ENCODE measurements at places on chromosomes 5 and 9. TPM values are rescaled to one million over a fixed set of nuclear protein-coding genes. Genes with fewer than 3 reads are reported as not detected.

DNA sequence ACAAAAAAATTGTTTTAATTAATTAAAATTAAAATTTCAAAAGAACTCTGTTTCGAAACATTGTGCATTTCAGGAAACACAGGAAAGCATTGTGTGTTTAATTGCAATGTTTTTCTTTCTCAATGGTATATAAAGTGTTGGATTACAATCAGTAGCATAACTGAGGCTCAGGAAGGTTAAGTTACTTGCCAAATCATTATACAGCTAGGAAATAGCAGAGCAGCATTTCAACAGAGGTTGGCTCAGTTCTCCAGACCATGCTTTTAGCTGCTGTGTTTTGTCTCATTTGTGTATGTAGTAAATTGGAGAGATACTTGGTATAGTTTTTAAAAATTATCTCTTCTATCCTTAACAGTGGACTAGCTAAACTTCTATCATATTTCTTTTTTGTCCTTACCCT, 30.0 kb upstream of the CAMLG start:
- no peak for DNase-seq

ANP32B gene
- 22.1 TPM for total RNA-seq

DNA sequence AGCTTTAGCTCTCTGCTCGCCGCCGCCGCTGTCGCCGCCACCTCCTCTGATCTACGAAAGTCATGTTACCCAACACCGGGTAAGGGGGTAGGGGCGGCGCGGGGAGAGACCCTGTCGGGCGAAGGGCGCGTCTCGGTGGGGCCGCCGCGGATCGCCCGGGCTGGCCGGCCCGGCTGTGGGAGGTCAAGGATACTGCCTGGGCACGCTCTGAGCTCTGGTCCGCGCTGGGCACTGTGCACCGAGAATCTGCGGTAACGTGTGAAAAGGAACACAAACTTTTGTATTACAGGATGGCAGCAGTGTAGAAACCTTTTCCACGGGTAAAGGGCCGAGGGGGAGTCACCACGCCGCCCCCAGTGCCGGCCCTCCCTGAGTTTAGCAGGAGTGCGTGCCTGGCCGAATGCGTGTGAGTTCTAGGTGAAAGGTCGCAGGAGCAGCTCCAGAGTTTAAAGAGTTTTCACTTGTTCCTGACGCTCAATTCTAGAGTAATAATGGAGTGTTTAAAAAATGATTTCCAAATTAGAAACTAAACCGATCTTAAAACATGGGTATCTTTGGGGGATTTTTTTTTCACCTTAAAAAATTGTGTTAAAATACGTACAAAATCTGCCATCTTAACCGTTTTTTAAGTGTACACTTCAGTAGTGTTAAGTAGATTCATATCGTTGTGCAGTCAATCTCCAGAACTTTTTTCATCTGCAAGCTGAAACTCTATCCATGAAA, at the start of gene HSDL2:
Gene HSDL2 (plus strand): TSS at position 7 of the 723 bp plus-strand sequence. CDS start 56 bp downstream, at position 63.
- DNase-seq: no peak

FBLL1 gene
- 0.18 TPM for total RNA-seq

- no peak for DNase-seq
Measured at GRCh38 chr9:93920131-93920800, 34.9 kb downstream of the BARX1 start.

- no peak for DNase-seq
Measured at GRCh38 chr5:141611289-141611688, 7.5 kb downstream of the DIAPH1 start.

- no peak for DNase-seq
Measured at GRCh38 chr5:165003283-165003682, 1497.9 kb downstream of the MAT2B start.

GRCh38 chr9:127140181-127140580, 17.7 kb upstream of the ANGPTL2 start:
- no peak for DNase-seq

DNA sequence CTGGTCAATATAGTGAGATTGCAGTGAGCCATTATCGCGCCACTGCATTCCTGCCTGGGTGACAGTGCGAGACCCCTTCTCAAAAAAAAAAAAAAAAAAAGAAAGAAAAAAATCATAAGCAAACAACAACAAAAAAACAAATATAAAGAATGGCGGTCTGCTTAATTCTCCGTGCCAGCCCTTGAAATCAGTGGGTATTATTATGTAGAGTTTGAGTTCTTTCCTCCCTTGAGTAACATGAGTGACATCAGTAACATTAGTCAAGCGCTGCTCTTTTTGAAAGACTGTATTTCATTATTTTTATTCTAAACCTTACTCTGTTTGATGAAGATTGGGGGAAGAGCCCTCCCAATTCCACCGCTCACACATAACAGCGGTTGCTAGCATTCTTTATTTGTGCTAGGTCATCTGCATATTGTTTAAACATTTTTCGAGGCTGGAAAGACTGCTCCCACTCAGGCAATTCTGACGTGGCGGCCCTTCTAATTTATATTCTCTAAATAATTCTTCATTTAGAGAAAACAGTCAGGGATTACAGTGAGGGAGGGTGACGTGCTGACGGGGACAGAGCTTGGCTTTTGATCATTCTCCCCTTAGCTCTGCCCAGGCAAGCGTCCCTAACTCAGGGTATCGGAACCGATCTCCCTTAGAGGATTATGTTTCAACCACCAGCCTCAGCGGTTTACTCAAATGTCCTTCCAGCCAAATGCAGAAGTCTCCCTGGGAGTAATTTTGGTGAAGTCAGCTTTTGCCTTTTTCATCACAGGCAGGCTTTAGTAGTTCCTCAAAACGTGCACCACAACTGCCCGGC, 860 bp upstream of the MARCHF6 start:
- DNase-seq: peak; percentile 23

- DNase-seq: no peak
Measured at GRCh38 chr5:131685516-131686171, 50.6 kb upstream of the RAPGEF6 start.

DNA sequence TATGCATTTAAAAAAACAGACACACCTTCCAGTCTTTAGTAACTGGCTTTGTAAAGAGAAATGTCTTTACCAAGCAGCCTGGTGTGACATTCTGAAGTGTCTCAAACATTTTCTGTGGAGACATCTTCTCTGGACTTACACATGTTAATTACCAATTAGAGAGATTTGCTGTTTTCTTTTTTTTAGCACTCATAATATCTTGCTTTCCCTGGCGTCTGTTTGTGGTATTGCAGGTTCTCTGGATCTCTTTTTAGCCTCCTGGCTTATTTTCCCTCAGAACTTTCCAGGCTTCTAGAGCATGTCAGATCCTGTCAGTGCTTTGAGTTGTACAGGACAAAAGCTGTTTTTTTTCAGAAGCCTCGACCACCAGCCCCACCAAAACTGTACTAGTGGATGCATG, 92.5 kb downstream of the MSX2 start:
- DNase-seq: no peak

GRCh38 chr5:179788193-179788854, 5.5 kb upstream of the LTC4S start:
- no peak for DNase-seq

SH3RF2 gene
- total RNA-seq: 3.1 TPM

OBP2B gene
- not detected for total RNA-seq

Data from HepG2 (cell line).